ENCODE measurements at places on chromosomes 3 and 15. TPM values are rescaled to one million over a fixed set of nuclear protein-coding genes. Genes with fewer than 3 reads are reported as not detected.
A peak's percentile ranks its signal among the peaks of the same experiment; 100 is the strongest.

DNA sequence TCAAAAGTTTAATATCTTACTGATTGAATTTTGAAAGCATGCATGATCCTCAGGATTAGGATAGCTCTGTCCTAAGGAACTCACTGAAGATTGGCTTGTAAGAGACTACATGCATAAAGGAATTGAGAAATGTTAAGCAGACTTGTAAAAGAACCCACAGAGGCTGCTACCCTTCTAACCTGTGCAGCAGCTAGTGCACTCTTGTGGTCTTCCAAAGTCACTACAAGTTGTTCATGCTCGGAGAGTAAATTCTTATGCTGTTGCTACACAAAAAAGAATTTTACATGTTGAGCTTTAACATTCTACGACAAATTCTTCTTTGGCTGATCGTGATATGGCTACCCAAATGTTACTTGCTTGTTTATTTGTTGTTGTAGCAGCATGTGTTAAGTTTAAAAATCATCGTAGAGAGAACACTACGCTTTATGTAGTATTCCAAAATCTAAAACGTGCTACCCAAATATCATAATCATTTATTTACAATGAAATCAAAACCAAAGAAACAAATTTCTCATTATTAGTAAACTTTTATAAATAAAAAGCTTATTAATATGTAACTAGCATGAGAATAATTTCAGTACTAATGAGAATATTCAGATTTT, 55.0 kb downstream of the GOLIM4 start:
- DNase-seq: peak; percentile 49

DNA sequence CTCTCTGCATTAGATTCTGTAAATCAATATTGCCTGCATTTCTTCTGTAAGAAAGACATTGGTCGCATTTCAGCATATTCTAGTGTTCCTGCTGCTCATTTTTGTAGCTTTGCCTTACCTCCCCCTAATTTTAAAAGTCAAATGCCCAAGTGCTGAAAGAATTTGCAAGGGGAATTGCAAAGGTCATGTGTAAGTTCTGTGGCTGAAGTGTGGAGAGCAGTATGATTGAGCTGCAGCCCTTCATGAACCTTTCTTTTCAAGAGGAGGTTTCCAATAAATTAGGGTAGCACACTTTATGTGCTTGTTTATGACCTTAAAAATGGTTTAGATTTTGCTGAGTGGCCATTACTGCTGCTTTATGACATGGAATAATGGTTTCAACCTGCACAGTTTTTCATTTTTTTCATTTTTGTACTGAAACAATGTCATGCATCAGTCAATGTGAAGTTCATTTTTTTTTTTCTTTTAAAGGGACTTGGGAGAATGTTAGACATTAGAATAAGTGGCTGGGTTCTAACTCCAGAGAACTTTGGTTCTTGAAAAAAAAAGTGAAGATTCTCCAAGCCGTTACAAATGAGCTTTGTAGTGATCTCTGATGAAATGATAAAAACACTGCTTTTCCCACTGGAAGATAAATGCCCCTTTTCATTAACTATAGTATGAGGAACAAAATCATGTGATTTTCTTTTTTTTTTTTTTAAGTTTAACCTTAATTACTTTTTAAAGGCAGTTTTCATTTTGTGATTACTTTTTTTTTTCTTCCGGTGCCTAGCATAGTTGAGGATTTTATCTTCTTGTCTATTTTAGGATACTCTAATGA, 99.6 kb downstream of the MITF start:
- no peak for DNase-seq

TM2D3 gene
- total RNA-seq: 17.8 TPM

SAMD7 gene
- not detected for total RNA-seq

SYNM gene
- 3.7 TPM for total RNA-seq
